ENCODE measurements at places on chromosomes 3 and 15. TPM values are rescaled to one million over a fixed set of nuclear protein-coding genes. Genes with fewer than 3 reads are reported as not detected.

The CCDC39 gene
- total RNA-seq, result not detected

DNA sequence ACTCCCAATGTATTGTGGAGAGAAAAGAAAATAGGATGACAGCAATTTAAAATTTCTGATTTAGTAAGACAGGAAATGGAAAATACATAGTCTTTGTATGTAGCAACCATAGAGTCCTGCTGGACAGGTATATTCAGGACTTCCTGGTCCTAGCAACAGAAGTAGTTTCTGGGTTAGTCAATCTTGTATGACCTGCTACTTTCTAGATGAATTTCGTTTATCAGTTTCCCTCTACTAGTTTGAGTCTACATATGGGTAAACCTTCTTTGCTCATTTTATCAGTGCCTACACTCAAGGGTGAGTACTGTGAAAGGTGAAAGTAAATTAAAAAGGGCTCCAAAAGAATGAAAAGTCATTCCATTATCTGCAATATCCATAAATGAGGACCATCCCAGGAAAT lies 309.8 kb downstream of the UNC13C start:
- no peak for DNase-seq

GRCh38 chr15:73504885-73505284 lies 61.9 kb downstream of the REC114 start:
- no peak for DNase-seq

DNA sequence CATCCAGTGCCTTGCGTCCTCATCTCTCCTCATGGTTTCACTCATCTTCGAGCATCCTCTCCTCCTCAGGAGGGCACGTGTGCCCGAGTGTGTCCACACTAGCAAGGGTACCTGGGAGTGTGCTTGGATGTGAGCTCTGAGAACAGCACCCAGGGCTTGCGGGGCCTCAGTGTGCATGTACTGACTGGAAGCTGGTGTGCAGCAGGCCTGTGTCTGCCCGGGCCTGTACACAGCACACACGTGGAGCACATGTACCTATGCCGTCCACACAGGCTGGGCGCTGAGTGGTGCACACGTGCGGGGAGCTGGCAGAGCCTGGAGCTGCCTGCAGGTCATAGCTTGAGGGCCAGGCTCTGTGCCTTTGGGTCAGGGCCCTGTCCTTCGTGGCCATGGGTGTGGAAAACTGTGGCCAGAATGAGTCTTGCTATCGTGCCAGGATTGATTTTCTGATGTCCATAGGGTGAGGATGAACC lies 34.9 kb downstream of the TSPAN3 start:
- no peak for DNase-seq

- DNase-seq, result no peak
Measured at GRCh38 chr3:115655761-115656282, 32.5 kb downstream of the GAP43 start.
